ENCODE measurements at places on chromosomes 6 and 20.
A peak's percentile ranks its signal among the peaks of the same experiment; 100 is the strongest.

DNA sequence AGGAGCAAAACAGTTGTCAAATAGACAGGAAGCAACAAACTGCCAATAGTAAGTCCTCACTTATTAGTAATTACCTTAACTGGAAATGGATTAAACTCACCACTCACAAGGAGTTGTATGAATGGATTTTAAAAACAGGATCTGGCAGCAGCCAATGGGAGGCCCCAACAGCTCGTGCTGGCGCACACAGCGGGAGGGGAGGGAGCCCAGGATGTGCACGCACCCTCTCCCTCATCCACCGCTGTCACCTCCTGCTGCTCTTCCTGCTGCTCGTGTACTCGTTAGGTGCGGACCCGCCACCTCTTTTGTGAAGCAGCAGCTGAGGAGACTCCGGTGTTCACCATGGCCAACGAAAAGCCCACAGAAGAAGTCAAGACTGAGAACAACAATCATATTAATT is at the start of gene SUMO4:
TSS of gene SUMO4 (plus strand) at position 213 of the 400 bp plus-strand sequence. CDS start at position 343, 130 bp downstream.
- no peak for DNase-seq

DNA sequence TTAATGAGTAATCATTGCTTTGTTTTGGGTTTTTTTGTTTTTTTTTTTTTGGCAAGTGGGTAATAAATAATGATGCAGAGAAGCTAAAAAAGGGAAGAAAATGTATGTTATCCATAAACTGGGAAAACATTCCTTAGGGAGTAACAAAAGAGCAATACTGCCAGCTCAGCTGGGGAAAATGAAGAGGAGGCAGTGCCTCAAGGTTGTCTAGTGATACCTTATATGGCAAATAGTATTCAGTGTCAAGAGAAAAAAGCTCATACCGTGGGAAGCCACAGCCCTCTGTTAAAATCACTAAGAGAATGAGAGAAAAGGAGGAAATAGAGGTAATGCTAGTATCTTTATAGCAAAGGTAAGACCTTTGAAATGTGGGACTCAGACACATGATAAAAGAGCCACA is 47.1 kb upstream of the SMLR1 start:
- DNase-seq, result no peak

- no peak for DNase-seq
Measured at GRCh38 chr6:127110712-127111111, 7.8 kb upstream of the RSPO3 start.

DNA sequence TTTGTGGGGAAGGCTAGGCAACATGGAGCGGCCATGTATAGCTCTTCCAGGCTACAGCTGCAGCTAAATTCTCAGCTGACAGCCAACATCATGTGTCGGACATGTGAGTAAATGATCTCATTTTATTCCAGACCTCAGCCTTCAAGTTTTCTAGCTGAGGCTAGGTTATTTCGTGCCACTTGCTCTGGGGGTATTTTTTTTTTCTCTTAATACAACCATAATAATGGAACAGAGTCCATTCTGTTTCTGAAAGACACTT is 573.5 kb downstream of the CD109 start:
- no peak for DNase-seq

DNA sequence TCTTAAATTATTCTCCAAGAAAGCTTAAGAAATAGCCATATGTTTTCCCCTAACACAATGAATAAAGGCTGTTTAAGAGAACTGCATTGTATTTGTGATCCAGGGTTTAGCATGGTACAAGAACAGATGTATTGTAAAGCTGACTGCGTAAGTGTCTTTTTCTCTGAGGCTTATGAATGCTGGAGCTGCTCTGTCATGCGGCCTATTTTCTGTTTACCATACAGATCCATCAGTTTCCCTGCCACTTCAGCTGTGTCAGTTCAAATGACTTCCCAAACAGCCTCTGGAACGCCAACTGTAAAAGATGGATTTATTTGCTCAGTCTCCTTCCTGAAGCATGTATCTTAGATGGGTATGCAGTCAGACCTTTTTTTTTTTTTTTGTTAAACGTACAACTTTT is 419.3 kb upstream of the HS3ST5 start:
- no peak for DNase-seq

DNA sequence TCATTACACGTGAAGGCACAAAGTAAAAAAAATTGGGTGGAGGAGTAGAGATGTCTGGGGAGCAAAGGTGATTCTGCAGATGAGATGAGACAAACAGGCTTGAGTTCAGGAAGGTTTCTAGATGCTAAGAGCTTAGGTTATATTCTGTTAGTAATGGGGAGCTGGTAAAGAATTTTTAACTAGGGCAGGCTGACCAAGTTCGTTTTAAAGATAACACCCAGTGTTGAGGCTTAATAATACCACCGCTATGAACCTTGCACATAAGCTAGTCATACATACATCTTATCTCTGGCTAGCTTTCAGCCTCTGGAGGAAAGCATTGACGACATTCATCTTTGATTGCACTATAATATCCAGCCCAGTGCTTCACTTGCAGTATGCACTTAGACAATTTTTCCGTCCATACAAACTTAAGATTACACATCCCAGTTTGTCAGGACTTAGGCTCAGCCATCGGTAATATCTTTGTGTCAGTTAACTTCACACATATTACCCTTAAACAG is 12.1 kb downstream of the NHSL1 start:
- no peak for DNase-seq

GRCh38 chr6:46642928-46643751 is 9.5 kb downstream of the CYP39A1 start:
- DNase-seq, result no peak

GRCh38 chr6:132811276-132811675 is 3.1 kb upstream of the RPS12 start:
- no peak for DNase-seq

GRCh38 chr6:168535711-168536110 is 94.7 kb downstream of the SMOC2 start:
- no peak for DNase-seq

DNA sequence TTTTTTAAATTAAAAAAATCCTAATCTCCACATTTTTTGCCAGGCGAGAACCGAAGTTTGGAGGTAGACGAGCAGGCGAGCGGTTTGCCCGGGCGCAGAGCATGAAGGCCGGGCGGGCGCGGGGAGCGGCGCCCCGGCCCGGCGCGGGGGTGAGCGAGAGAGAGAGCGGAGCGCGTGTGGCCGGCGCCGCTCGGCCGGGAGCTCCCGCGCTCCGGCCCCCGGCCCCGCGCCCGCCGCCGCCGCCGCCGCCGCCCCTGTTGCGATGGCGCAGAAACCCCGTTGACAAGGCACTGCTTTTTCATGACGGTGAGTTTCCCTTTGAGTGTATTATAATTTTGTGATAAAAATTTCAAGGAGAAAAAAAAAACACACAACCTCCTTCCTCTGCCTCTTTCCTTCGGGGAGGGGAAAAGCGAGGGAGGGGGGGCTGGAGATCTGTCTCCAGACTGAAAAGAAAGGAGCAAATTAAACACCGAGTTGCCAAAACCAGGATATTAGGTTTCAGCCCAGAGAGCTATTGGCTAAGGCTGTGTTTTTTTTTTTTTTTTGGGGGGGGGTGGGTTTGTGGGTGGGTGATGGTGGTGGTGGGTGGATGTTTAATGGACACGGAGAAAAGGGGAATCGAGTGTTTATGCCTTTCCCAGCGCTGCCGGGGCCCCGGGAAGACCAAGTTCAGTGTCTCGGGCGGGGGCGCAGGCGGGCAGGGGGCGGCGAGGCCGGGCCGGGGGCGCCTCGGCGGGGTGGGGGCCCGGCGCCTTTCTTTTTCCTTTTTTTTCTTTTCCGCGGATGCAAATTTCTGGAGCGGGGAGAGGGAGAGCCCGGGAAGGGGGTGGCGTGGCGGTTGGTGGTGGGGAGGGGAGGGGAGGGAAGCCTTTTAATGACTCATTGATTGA is at the start of gene BICRAL:
TSS of gene BICRAL (plus strand) at position 257 of the 893 bp plus-strand sequence. CDS start 39,971 bp downstream, outside the sequence.
- DNase-seq, result peak; percentile 40

DNA sequence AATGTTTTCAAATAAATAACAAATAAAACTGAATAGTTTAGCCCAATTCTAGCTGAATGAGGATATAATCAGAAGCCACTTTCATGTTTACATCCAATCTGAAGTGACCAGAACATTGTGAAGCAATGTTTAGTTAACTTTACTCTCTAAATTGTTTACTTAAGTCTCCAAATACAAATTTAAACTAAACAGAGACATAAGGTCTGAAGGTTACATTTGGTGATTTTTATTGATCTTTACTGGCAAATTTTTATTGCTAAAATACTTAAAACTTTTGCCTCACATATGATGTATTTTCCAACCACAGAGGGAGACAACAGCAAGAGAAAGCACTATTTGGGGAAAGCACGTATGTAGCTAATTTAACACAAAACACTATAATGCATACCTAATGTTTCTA is 106.8 kb upstream of the THEMIS start:
- DNase-seq, result no peak

DNA sequence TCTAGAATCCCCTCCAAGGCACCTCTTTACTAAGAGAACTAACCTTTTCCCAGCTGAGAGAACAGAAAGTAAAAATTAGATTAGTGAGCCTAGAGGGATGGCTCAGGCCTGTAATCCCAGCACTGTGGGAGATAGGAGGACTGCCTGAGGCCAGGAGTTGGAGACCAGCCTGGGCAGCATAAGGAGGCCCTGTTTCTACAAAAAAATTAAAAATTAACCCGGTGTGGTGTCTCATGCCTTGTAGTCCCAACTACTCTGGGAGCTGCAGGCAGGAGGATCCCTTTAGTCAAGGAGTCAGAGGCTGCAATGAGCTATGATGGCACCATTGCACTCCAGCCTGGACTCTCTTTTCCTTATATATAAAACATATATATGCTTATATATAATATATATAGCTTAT is 5.5 kb upstream of the OOEP start:
- no peak for DNase-seq

GRCh38 chr6:148890096-148890495 is 143.3 kb downstream of the UST start:
- no peak for DNase-seq

GRCh38 chr6:25419879-25420278 is 140.7 kb downstream of the CARMIL1 start:
- no peak for DNase-seq

GRCh38 chr6:118080547-118080946 is 173.5 kb downstream of the SLC35F1 start:
- DNase-seq, result no peak

- peak; percentile 87 for DNase-seq
Measured at GRCh38 chr6:593139-593906, 63.6 kb downstream of the HUS1B start.

DNA sequence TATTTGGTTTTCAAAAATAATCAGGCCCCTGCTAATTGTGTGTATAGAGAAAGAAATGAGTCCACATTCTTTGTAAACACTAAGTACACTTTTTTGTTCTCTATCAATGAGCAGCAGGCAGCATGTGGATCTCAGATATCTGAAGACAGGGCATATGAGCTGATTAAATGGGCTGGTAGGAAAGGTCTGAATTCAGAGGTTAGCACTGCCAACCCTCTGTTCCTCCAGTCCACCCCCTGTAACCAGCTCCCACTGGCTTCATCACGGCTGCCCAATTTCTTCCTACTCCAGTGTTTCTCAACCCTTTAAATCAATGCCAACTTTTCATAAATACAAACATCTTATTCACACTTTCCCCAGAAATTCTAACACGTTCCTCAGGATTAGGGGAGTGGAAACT is 128.5 kb downstream of the TPBG start:
- no peak for DNase-seq

- DNase-seq, result no peak
Measured at GRCh38 chr6:90663873-90664272, 77.0 kb upstream of the MAP3K7 start.

- DNase-seq, result no peak
Measured at GRCh38 chr6:167933290-167933689, 64.2 kb upstream of the KIF25 start.

GRCh38 chr6:38322138-38322537 is 317.6 kb downstream of the BTBD9 start:
- DNase-seq, result no peak

GRCh38 chr20:7933346-7933745 is 6.9 kb downstream of the HAO1 start:
- no peak for DNase-seq

- DNase-seq, result no peak
Measured at GRCh38 chr6:39088331-39088730, 26.7 kb downstream of the SAYSD1 start.

- DNase-seq, result no peak
Measured at GRCh38 chr6:163688739-163689362, 274.3 kb downstream of the QKI start.

DNA sequence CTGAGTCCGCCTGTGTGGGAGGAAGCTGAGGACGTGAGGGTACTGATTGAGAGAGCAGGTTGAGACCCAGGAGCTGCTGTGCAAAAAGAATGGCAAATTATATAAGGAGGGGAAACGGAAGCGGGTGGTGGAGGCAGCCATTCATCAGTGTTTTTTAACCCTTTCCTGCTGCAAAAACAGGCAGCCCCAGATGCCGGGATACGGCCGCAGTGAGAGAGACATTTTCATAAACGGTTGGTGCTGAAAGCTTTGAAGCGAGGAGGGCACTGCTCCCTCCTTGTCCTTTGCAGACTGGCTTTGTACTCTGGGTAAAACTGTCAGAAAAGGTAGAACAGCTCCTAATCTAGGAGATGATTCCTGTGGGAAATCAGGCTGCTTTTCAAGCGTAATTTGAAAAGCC is 56.4 kb downstream of the TTI1 start:
- DNase-seq, result no peak

- no peak for DNase-seq
Measured at GRCh38 chr20:62344782-62345181, 22.3 kb downstream of the LAMA5 start.

DNA sequence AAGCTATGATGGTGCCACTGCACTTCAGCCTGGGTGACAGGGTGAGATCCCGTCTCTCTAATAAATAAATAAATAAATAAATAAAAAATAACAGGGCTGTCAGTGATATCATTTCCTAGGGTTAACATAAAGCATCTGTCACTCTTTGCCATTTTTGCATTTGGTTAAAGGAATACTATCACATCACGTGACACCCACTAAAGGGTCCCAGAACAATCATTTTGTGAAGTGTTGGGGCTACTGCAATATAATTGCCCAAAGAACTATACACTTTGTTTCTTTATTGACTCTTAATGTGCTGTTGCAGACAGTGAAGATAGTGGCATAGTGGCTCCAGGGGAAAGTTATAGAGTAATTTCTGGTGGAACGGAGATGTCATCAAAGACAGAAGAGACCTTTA is 176.5 kb upstream of the MMS22L start:
- DNase-seq, result no peak

GRCh38 chr6:35419417-35419816 is 32.7 kb upstream of the FANCE start:
- DNase-seq, result no peak

- DNase-seq, result no peak
Measured at GRCh38 chr6:5869261-5869660, 137.5 kb downstream of the NRN1 start.

- DNase-seq, result peak; percentile 83
Measured at GRCh38 chr20:62646851-62647520, 4.7 kb downstream of the SLCO4A1 start.

- no peak for DNase-seq
Measured at GRCh38 chr6:98636941-98637340, 197.4 kb upstream of the POU3F2 start.
